Fibroblast of villous mesenchyme (primary cell): ENCODE measurements at places on chromosomes 7 and 10. TPM values are rescaled to one million over a fixed set of nuclear protein-coding genes. Genes with fewer than 3 reads are reported as not detected.

DNA sequence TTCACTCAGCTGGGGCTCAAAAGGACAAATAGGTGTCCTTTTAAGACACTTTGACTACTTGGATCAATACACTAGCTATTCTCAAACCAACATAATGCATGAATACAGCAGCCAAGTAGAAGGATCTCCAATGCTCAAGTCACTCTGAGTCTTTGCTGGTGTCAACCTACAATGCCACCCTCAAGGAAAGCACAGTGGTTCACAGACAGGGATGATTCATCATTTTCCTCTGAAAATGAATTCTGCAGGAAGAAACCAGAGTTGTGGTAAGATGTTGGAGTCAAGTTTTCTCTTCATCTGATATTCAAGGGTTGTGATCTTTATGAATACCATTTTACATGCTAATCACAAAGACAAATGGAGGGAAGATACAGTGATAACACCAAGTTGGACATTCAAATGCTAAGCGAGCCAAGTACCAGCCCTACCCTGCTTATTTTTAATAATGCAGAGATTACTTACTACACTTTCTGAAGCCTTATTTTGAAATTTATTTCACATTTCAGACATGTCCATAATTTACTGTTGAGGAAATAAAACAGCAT lies 143.1 kb upstream of the FGFR2 start:
- no peak for DNase-seq

DNA sequence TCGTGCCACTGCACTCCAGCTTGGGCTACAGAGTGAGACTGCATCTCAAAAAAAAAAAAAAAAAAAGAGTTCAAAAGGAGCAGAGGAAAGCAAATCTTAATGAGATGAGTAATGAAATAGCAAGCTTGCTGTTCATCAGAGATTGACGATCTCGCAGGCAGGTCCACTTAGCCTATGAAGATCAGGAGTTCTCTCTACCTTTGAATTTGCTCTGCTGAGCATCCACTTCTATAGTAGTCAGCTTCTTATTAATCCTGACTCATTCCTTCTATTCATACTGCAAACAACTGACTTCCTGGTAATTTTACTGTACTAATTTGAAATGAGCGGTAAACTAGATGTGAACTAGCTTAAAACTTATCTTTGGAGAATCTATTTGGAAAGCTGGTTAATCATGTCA lies 1014.6 kb downstream of the GATA3 start:
- no peak for DNase-seq

Gene KCNK18
- not detected in 2 replicates for total RNA-seq

Gene CCDC146
- 1.3 and 1.7 TPM in 2 replicates for total RNA-seq

DNA sequence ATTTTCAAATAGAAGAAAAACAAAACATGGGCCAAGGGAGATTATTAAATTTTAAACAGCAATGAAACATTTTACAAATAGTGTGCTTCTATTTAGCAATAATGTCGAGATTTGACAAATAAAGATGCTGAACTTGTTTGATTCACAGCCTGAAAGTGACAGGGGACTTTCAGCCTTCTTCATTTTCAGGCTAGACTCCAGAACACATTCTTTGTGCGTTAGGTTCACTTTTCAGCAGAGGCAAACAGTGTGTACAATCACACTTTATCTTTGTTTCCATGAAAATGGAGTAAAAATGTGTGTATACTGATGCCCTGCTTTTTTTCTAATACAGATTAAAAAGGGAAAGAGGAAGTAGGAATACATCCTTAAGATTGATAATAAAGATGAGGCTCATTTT lies 35.6 kb downstream of the FAM171A1 start:
- no peak for DNase-seq

Gene PTPRZ1
- total RNA-seq = 0.43 TPM in 1 of 2 replicates, not detected in the other

DNA sequence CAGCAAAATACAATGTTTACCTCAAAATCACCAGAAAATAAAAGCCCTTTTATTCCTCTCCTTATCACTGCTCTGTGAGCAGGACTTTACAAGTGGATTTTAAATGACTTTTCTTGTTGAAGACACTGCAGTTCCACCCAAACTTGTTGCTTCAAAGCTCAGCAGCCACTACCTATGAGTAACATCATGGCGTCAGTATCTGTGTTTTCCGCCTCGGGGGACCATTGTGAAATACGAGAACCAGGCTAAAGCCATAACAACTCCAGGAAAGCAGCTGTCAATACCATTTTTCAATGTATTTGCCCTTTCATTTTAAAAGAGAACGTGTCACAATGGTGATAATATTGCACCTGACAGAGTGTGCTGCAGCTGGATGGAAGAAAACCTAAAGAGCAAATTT lies 284.0 kb upstream of the RNF32 start:
- DNase-seq = no peak

Gene PNLIP
- total RNA-seq = not detected in 2 replicates

GRCh38 chr7:49783446-49783845 lies 10.0 kb downstream of the VWC2 start:
- no peak for DNase-seq

- no peak for DNase-seq
These were observed 143.6 kb upstream of the NFE2L3 start for GRCh38 chr7:26008428-26008827.

Gene NUTM2B
- 0.32 and 0.43 TPM in 2 replicates for total RNA-seq

- no peak for DNase-seq
These were observed 11.0 kb upstream of the NUB1 start for GRCh38 chr7:151330661-151331060.

Gene ZNF117
- total RNA-seq = 5.2 and 6.5 TPM in 2 replicates

Gene NPTX2
- total RNA-seq = 0.43 TPM in 1 of 2 replicates, not detected in the other

Gene CARD11
- under 0.01 TPM in 1 of 2 replicates, not detected in the other for total RNA-seq

DNA sequence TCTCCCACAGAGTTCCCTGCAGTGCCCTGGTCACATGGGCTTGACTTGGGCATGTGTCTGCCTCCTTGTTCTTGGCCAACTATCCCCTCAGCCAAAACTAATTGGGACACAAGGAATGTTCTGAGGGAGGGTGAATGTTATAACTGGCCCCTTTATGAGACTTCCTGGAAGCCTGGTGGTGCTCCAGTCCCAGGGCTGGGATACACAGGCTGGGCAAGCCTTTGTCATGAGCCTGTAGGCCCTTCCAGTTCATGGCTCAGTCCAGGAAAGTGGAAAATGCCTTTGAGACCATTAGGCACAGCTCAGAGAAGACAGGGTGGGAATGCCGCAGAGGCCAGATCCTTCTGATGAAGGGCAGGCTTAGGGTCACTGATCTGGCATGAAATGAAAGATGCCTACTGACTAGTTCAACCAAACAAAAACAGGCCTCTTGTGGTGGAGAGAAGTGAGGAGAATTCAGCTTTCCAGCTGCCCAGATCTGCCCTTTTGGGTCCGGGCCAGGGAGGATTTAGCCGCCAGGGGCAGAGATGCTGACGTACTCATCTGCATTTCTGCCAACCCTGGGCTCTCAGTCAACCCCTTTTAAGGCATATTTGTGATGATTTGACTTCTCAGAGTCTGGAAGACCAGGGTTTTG lies 961.5 kb downstream of the KCNMA1 start:
- DNase-seq = peak; percentile 8

DNA sequence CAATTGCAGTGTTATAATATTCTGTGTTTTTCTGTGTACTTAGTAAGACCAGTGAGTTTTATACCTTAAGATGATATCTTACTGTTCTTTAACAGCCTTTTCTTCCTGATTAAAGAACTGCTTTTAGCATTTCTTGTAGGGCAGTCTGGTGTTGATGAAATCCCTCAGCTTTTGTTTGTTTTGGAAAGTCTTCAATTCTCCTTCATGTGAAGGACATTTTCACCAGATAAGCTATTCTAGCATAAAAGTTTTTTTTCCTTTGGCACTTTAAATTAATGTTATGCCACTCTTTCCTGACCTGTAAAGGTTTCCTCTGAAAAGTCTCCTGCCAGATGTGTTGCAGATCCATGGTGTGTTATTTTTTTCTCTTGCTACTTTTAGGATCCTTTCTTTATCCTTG lies 1059.8 kb downstream of the LRMDA start:
- DNase-seq = peak; percentile 34

- DNase-seq = no peak
These were observed 12.2 kb downstream of the SFTPA2 start for GRCh38 chr10:79547973-79548372.

DNA sequence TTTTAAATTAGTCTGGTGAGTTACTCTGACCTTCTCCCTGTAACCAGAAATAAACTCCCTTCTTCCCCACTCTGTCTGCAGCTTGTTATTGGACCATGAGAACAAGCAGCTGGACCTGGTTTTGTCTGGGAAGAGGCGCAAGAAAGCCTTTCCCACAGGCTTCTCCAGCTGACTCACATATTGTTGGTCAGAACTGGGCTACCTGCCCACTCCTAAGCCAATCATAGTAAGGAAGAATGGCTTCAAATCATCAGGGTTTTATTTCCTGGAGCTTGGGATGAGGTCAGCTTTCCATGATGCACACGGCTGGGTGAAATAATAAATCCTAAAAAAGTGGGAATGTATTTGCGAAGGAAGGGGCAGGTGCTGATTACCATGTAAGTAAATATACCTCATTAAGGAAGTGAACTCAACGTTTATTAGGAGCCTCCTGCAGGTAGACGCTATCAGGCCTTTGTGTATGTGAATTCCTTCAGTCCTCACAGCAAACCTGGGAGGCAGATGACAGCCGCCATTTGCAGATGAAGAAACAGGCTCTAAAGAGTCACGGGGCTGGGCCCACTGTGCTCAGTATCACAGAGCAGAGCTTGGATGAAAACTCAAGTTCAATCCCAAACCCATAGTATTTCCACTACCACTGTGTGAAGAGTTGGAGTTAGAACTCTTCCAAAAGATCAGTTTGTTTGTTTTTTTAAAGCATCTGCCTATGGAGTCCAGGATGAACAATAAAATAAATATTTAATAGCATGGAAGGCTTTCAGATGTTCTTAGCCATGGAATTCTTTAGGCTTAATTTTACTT lies 32.8 kb downstream of the IL15RA start:
- peak; percentile 100 for DNase-seq

- DNase-seq = peak; percentile 99
These were observed 29.1 kb downstream of the GTF2IRD1 start for GRCh38 chr7:74482629-74483401.

GRCh38 chr7:86155623-86156022 lies 488.1 kb upstream of the GRM3 start:
- no peak for DNase-seq

- DNase-seq = no peak
These were observed 48.7 kb downstream of the OAT start for GRCh38 chr10:124369986-124370385.

Gene GJD4
- total RNA-seq = not detected in 2 replicates

DNA sequence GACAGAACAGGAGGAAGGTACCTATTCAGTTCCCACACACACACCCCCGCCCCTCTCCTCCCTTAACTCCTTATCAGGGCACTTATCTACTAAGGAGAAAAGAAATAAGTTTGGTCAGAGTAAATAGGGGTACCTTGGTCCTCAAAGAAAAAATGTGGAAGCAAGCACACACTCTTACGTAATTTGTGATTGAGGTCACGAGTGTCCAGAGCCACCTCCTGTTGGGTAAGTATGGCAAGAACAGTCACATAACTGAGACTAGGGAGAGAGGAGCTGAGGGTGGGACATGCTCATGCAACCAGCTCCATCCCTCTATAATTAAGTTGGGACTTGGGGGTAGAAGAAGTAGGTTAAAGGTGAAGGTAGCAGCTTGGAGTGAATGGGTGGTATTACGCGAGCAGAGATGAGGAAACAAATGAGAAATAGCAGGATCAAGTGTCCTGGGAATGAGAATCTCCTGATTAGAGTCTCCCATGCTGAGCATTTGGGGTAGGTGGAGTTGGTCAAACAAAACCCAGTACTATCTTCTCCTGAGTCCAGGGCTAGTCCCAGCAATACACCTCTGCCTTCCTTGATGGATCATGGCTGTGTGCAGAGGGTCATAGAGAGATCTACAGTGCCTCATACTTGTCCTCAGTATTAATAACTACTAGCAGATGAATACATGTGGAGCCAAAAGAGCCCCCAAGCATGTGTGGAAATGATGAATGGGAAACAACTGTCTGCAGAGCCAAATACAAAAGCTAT lies 77.1 kb downstream of the GSAP start:
- DNase-seq = peak; percentile 88

Gene CALML5
- not detected in 2 replicates for total RNA-seq

DNA sequence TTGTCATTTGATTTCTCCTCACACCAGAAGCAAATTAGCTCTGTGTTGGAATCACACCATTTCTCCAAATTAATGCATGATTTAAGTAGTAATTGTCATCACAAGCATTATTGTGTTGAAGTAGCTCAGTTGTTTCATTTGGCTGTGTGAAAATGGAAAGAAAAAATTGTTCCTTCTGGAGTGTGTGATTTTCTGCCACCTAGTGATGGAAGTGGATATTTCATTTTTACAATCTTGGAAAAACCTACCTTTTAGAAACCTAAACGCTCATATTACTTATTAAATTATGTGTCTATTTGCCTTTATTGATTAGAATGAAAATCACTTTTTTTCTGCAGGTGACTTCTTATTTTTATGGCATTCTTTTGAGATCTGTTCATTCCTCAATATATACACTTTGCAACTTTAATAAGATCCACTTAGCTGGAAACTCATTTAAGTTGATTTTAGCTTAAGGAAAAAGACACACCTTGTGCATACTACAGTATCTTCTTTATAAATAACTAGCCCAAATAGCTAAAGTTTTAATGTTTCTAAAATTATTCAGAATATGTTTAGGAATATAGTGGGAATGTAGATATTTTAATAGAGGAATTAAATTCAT lies 50.0 kb downstream of the SRI start:
- DNase-seq = peak; percentile 13

GRCh38 chr10:72255977-72256729 lies 17.6 kb upstream of the DDIT4 start:
- no peak for DNase-seq

Gene IFIT1
- 32.9 and 70.8 TPM in 2 replicates for total RNA-seq

Gene PITX3
- under 0.01 TPM in 1 of 2 replicates, not detected in the other for total RNA-seq

- no peak for DNase-seq
These were observed 8.6 kb upstream of the GATA3 start for GRCh38 chr10:8045726-8046494.

Gene CH25H
- under 0.01 and 0.64 TPM in 2 replicates for total RNA-seq

DNA sequence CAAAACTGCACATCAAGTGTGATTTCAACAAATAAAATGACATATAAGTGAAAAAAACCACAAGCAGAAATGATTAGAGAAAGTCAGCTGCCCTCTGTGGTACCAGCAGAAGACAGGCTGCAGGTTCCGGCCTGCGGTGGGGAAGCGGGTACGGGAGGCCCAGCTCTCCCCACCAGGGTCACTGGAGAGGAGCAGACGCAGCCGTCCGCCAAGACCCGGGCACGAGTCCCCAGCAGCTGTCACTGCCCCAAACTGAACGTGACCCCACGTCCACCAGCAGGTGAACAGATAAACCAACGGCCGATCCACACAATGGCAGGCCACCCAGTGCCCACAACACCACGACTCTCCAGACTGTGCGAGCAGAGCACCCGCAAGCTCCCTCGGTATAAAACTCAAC lies 16.1 kb upstream of the MICALL2 start:
- no peak for DNase-seq

- no peak for DNase-seq
These were observed 471 bp downstream of the PFKP start for GRCh38 chr10:3067859-3068179.

- DNase-seq = no peak
These were observed 256.1 kb downstream of the COBL start for GRCh38 chr7:51060536-51060935.

GRCh38 chr7:2689343-2689847 lies 1.4 kb downstream of the AMZ1 start:
- no peak for DNase-seq
